ENCODE measurements at places on chromosomes 4 and X. TPM values are rescaled to one million over a fixed set of nuclear protein-coding genes. Genes with fewer than 3 reads are reported as not detected.

DNA sequence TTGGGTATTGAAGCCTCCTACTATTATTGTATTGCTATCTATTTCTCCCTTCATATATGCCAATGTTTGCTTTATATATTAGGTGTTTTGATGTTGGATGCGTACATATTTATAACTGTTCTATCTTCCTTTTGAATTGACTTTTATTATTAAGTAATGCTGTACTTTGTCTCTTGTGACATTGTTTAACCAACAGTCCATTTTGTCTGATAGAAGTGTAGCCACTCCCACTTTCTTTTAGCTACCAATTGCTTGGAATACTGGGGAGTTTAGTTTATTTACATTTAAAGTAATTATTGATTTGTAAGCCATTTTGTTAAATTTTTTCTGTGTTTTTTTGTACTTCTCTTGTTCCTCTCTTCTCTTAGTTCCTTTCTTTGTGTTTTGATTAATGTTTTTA lies 195.9 kb downstream of the GC start:
- DNase-seq, result no peak

GRCh38 chr4:128869776-128870509 lies 60.4 kb downstream of the JADE1 start:
- no peak for DNase-seq

DNA sequence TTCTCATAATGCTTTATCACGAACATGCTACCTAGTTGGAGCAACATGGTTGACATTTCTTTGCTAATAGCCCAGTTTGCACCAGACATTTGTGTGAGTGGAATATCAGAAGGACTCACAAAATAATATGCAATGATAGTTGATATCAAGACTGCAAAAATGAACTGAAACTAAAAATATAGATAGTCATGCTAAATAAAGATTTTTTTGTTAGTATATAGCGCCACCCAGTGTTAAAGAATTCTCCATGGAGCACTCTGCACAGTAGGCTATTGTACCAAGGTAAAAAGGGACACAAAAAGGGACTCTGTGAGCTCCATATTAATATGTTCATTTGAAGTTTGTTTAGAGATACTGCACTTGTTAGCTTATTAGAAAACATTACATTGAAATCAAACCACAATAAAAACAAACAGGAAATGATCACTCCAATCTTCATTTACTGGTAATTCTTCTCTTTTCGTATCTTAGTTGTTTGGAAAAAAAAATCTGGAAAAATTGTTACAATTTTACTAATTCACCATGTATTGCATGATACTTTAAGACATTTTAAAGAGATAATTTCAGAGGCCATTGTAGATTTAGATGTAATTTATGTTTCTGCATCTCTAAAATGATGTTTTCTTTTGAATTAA lies 1509.6 kb downstream of the ADGRL3 start:
- DNase-seq, result no peak

DNA sequence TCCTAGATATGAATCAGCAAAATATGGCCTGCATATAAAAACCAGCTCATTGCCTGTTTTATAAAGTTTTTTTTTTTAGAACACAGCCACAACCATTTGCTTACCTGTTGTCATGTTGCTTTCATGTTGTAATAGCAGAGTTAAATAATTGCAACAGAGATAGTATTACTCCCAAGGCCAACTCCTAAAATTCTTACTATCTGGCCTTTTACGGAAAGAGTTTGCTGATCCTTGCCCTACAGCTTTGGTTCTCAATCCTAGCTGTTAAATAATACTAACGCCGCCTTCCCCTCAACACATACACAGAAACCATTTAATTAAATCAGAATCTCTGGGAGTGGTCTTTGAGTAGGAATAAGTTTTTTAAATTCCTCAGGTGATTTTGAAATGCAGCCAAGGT lies 231.3 kb upstream of the TET2 start:
- no peak for DNase-seq

DNA sequence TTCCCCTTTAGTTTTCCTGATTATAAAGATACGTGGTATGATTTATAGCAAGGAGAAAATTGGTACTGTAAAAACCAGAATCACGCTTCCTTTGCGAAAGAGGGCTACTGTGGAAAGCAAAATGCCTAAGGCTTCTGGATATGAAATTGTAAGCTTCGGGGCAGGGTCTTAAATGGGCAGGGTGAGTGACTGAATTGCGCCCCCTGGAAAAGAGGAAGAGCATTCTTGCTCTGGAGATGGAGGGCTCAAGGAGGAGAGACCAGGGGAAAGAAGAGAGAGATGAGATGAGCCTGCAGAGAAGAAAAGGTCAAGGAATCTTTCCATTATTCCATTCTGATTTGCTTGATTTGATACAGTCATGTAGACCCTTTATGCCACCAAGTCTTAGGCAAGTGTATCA lies 13.1 kb upstream of the ETNPPL start:
- no peak for DNase-seq

GRCh38 chr4:151908201-151908600 lies 147.4 kb upstream of the GATB start:
- DNase-seq, result no peak

DNA sequence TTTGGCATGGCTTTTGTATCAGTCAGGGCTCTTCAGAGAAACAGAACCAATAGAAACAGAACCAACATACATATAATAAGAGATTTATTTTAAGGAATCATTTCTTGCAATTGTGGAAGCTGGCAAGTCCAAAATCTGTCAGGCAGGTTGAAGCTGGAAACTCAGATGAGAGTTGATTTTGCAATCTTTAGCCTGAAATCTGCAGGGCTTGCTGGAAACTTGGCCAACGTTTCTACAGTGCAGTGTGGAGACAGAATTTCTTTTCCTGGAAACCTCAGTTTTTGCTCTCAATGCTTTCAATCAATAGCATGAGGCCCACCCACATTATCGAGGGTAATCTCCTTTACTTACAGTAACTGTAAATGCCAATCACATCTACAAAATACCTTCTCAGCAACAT lies 45.4 kb downstream of the COMMD8 start:
- no peak for DNase-seq

DNA sequence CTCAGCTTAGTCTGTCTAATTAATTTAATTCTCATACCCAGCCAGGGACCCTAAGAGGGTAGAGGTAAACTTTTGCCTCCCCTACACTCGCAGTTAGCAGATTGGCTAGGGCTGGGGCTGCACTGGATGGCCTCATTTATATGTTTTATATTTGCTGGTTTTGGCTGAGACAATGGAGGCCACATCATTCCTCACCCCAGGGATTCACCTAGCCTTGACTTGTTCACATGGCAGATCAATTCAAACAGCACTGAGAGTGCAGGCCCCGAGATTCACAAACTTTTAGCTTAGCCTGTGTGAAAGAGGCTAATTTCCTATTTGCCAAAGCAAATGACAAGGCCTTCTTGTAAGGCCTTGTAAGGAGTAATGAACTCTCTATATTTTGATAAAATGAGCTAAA lies 844.4 kb downstream of the ARAP2 start:
- no peak for DNase-seq

- no peak for DNase-seq
These were observed 99.1 kb upstream of the RXFP1 start for GRCh38 chr4:158422546-158422945.

DNA sequence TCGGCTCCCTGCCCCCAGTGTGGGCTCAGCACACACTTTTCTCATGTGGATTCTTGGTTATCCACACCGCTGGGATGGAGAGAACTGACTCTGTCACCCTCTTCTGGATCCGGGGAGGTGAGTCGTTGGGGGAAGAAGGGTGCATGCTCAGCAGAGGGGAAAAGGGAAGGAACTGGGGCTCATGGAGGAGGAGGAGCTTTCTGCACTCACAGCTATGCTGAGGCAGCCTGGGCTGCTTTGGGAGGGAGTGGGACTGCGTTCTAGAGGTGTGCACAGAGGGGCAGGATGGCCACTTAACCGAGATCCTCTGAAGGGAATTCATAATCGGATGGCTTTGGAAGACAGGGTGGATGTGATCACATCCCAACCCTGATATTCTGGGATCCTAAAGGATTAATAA lies 51.6 kb downstream of the RTL5 start:
- DNase-seq, result no peak

DNA sequence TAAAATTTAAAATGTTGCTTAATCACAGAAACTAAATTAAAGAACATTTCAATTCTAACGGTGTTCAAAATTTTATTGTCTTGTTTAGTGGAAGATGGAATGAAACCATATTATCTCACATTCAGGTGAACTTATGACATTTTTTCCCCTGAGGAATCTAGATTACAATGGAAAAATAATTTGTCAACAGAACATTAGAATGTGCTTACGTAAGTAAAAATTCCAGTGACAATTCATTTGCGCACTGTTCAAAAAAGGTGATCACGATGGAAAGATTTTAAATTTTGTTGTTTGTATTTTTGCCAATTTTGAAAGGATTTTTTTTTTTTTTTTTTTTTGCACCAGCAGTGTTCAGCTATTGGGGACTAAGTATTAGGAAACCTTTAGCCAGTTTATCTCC lies 23.3 kb upstream of the SORBS2 start:
- DNase-seq, result no peak

- DNase-seq, result no peak
These were observed 161.2 kb upstream of the UBQLN2 start for GRCh38 chrX:56402207-56402606.

DNA sequence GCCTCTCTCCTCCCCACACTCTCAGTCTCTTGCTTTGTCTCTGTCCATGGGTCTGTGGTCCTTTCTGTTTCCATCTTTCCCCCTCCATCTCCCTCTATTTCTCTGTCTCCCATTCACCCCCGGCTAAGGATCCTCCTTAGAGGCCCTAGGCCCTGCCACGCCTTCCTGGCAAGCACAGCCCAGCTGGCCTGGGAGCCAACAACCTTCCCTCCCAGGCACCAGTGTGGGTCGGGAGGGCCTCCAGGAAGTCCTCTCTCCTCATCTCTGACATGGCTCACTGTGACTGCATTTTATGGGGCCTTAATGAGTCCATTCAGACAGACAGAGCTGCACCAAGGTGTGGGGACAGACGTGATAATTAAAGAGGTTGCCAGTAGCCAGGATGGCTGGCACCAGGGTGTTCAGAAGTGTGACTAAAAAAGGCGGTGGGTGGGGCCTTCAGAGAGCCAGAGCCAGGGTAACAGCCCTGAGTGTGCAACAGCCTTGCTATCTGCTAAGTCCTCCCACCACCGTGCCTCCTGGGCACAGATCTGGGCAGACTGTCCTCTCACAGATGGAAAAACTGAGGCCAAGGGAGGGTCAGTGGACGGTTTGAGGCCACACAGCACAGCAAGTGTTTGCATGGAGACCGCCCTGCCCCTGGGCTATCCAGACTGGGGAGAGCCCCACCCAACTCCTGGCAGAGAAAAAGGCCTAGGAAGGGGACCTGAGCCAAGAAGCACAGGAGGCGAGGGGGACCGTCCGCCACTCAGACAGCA lies 31.5 kb downstream of the BLOC1S4 start:
- no peak for DNase-seq

DNA sequence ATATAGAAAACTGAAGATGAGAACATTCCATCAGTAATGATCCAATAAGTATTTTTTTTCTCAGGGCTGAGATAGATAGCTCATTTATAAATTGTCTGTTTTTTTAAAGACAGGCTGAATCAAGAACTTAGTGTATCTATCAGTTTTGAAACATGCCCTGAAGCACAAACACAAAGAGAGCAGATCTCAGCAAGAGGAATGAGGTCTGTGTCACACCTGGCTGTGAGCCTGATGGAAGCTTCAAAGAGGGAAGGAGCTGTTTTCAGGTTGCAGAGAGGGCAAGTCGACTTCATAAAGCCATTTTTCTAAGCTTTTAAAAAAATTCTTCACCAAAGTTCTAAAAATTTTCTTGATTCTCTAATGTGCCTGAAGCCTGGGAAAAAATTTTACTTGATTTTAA lies 434.9 kb downstream of the PDGFC start:
- DNase-seq, result no peak

DNA sequence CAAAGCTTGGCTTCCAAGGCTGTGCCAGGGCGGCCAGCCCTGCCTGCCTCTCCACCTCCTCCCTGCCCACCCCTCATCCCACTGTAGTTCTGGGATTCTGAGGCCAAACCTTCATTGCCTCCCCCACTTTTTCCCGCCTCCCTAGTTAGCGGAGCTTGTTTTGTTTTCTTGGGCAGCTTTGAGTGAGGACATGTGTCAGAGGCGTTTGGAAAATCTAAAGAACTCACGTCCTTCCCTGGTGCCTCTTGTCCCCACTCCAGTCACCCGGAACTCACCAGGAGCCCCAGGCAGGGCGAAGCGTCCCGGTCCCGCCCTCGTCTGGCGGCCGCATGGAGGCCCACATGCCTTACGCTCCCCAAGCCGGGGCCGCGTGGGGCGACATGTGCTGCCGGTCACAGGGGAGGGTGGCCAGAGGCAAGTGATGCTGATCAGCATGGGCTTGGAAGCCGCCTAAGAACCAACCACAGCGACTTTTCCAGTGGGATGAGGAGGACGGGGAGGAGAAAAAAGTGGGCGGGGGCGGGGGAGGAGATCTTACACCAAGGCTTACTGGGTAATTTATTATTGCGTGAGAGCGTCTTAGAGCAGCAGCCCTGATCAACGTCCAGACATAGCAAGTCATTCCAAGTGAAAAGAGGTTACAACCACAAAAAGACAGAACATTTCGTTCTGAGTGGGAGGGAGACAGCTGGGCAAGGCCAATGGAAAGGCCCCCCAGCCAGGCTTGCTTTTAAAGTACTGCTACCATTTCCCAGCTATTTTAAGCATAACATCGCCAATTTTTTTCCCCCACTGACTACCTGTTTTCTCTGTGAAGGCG lies 48.5 kb downstream of the PRPS1 start:
- peak; percentile 34 for DNase-seq

The GAGE12H gene
- total RNA-seq, result not detected

The SHROOM3 gene
- not detected for total RNA-seq

The RASGEF1B gene
- total RNA-seq, result 82.5 TPM

The CNGA2 gene
- total RNA-seq, result not detected
